ENCODE measurements at places on chromosomes 4 and X.

DNA sequence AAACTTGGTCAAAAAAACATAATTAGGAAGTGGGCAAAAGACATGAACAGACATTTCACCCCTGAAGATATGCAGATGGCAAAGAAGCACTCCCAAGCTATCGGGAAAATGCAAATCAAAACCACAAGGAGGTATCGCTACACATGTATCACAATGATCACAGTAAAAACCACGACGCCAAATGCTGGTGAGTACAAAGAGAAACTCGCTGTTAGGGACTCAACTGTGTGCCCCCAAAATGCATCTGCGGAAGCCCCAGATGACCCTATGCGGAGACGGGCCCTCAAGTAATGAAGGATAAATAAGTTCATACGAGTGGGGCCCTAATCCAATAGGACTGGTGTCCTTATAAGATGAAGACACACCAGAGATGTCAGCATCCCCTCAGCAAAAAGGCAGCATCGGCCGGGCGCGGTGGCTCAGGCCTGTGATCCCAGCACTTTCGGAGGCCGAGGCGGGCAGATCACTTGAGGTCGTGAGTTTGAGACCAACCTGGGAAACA is 10.2 kb downstream of the GAK start:
- DNase-seq: no peak

GRCh38 chr4:142984871-142985585 is 138.9 kb upstream of the INPP4B start:
- peak; percentile 44 for DNase-seq

GRCh38 chr4:6493658-6494304 is 21.4 kb upstream of the PPP2R2C start:
- DNase-seq: peak; percentile 19

DNA sequence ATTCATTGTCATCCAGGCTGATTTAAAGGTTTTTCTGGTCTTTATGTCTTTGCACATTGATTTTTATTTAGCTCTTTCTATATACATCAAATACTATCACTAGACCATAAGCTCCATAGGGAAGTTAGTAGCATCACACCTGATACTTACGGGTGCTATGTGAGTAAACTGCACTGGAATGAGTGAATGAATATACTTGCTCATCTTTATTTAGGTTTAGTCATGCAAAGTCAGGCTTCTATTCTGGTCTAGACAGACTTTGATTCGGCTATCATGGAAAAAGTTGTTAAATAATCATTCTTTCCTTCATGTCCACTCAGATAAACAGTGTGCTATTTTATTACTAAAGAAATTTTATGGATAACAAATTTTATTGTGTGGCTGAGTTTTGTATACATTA is 457.8 kb upstream of the PCDH7 start:
- no peak for DNase-seq

GRCh38 chr4:86582410-86582809 is 11.7 kb upstream of the PTPN13 start:
- no peak for DNase-seq

DNA sequence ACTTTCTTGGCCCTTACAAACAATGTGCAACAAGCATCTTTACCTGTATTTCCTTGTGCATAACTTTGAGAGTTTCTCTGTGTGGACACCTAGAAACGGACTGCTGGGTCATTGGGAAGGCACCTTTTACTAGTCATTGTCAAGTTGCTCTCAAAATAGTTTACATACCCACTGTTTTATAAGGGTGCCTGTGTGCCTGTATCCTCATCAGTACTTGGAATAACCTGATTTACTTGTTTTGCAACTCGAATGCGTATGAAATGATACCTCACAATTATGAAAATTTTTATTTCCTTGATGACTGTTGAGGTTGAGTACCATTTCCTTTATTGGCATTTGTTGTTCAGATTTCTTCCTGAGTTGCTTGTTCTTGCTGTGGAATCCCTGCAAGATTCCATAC is 150.8 kb downstream of the STIM2 start:
- DNase-seq: no peak

DNA sequence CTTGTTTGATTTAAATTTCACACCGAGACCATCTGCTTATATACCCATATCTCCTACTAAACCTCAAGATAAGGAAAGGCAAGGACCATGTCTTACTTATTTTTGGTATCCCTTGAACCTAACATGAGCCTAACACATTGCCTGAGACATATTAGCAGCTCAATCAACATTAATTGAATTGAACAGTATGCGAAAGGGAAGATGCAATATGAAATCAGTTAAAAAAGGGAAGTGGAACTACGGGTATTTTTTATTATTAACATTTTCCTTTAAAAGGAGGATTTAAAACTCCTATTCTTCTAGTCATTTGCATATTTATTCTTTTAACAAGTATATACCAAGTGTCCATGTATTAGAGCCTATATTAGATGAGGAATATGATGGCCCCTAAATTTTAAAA is 197.0 kb downstream of the CAMK2D start:
- DNase-seq: no peak

- DNase-seq: no peak
These were observed 436.6 kb downstream of the C4orf33 start for GRCh38 chr4:129532573-129532972.

DNA sequence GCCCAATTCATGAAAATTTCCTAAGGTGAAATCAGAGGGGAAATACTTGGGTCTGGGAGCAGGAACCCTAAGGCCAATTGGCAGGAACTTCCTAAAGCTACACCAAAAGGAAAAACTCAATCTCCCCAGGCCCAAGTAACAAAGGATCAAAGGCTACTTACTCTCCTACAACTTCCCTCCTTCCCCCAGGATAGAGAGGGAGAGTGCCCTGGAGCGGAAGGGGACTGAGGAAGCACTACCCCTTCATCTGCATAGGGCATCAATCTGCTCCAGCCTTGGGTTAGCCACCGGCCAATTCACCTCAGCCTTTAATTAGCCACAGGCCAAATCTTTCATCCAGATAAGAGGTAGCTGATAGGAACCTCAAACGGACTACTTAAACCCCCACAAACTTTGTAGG is 55.0 kb downstream of the SLC34A2 start:
- no peak for DNase-seq

Data from fibroblast of lung (primary cell).